ENCODE measurements at places on chromosomes 16 and 17. TPM values are rescaled to one million over a fixed set of nuclear protein-coding genes. Genes with fewer than 3 reads are reported as not detected.

GRCh38 chr17:59361386-59361785 lies 29.9 kb downstream of the YPEL2 start:
- no peak overlapping the region for H3K4me3 ChIP-seq
- peaks cover 53% of the 10 kb centered on the region for H3K4me1 ChIP-seq
- H3K36me3 ChIP-seq, result peaks cover 3% of the 10 kb centered on the region
- peak overlapping the region; percentile 33 for H3K27ac ChIP-seq
- no peak for DNase-seq

- H3K4me1 ChIP-seq, result peaks cover 79% of the 10 kb centered on the region
- H3K4me3 ChIP-seq, result no peak overlapping the region
- no peak for DNase-seq
- H3K27me3 ChIP-seq, result no peaks in the 10 kb centered on the region
Observed at GRCh38 chr17:2264067-2264860, 39.3 kb downstream of the SMG6 start.

DNA sequence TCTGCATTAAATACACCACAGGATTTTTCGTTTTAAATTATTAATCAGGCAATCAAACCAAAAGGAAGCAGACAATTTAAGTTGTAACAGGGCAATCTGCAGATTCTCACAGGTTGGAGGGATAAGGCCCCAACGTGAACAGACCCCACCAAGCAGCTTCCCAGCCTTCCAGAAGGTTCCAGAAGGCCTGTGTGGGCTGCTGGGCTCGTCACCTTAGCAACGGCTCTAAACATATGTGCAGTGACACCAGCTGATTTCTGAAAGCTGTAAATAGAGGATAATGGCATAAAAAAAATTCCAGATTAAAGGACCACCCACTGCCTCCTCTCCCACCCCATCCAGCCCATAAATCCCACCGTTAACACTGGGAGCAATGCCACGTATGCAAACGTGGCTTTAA lies 123.8 kb downstream of the ZNF778 start:
- peaks cover 4% of the 10 kb centered on the region for H3K36me3 ChIP-seq
- DNase-seq, result no peak
- peak overlapping the region; percentile 13 for H3K27ac ChIP-seq
- H3K4me3 ChIP-seq, result no peak overlapping the region

- peak overlapping the region; percentile 17 for H3K4me3 ChIP-seq
- H3K27me3 ChIP-seq, result no peaks in the 10 kb centered on the region
- H3K36me3 ChIP-seq, result peaks cover 6% of the 10 kb centered on the region
- peaks cover 19% of the 10 kb centered on the region for H3K4me1 ChIP-seq
Observed at GRCh38 chr17:82863941-82864712, 24.3 kb upstream of the ZNF750 start.

DNA sequence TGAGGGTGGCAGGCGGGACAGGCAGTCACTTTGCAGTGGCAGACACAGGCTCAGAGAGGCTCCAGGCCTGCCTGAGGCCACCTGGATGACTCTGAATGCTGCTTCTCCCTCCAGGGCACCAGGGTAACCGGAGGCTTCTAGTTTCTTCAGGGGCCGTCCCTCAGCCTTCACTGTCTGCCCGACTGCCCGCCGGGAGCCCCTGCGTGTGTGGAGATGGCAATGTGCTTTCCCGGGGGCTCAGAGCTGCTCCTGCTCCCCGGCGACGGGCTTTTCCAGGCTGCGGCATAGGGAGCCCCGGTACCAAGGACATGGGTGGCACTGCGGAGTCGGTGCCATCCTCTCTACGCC lies 51.5 kb downstream of the CBFA2T3 start:
- no peak overlapping the region for H3K27ac ChIP-seq
- peaks cover 14% of the 10 kb centered on the region for H3K4me1 ChIP-seq
- H3K36me3 ChIP-seq, result no peaks in the 10 kb centered on the region
- peaks cover 55% of the 10 kb centered on the region for H3K27me3 ChIP-seq
- no peak overlapping the region for H3K4me3 ChIP-seq

- H3K4me1 ChIP-seq, result no peaks in the 10 kb centered on the region
- H3K4me3 ChIP-seq, result no peak overlapping the region
- no peak for DNase-seq
- H3K27me3 ChIP-seq, result no peaks in the 10 kb centered on the region
- no peaks in the 10 kb centered on the region for H3K36me3 ChIP-seq
- H3K27ac ChIP-seq, result no peak overlapping the region
Observed at GRCh38 chr16:83674931-83675535, 132.7 kb upstream of the HSBP1 start.

DNA sequence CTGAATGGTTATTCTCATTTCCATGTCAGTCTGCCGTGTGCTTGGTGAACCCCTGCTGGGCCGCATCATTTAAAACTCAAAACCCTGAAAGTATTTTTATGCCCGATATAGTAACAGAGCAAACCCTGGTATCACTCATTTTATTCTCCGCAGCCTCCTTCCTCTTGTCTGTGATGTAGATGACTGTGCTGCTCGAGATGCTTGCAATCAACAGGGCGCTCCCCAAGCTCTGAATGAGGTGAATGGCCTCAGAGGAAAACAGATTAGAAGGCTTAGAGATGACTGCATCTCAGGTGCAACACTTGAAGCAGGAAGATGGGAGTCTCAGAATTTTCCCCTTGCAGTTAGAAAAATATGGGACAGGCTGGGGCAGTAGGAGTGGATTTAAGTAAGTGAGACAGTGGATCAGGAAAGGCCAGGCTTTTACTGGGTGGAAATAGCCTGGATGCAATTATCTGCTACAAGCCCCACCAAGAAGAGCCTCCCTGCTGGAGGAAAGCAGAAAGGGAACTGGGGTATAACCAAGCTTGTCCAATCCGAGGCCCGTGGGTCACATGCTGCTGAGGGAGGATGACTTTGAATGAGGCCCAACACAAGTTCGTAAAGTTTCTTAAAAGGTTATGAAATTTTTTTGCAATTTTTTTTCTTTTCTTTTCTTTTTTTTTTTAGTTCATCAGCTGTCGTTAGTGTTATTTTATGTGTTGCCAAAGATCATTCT lies 166.9 kb downstream of the CDH13 start:
- no peaks in the 10 kb centered on the region for H3K36me3 ChIP-seq
- no peaks in the 10 kb centered on the region for H3K4me1 ChIP-seq
- H3K4me3 ChIP-seq, result no peak overlapping the region
- no peak overlapping the region for H3K27ac ChIP-seq

The ATP5PD gene
- total RNA-seq, result 160 TPM

- H3K27ac ChIP-seq, result no peak overlapping the region
- H3K36me3 ChIP-seq, result no peaks in the 10 kb centered on the region
- no peaks in the 10 kb centered on the region for H3K27me3 ChIP-seq
Observed at GRCh38 chr16:26665166-26665939, 401.4 kb upstream of the C16orf82 start.

DNA sequence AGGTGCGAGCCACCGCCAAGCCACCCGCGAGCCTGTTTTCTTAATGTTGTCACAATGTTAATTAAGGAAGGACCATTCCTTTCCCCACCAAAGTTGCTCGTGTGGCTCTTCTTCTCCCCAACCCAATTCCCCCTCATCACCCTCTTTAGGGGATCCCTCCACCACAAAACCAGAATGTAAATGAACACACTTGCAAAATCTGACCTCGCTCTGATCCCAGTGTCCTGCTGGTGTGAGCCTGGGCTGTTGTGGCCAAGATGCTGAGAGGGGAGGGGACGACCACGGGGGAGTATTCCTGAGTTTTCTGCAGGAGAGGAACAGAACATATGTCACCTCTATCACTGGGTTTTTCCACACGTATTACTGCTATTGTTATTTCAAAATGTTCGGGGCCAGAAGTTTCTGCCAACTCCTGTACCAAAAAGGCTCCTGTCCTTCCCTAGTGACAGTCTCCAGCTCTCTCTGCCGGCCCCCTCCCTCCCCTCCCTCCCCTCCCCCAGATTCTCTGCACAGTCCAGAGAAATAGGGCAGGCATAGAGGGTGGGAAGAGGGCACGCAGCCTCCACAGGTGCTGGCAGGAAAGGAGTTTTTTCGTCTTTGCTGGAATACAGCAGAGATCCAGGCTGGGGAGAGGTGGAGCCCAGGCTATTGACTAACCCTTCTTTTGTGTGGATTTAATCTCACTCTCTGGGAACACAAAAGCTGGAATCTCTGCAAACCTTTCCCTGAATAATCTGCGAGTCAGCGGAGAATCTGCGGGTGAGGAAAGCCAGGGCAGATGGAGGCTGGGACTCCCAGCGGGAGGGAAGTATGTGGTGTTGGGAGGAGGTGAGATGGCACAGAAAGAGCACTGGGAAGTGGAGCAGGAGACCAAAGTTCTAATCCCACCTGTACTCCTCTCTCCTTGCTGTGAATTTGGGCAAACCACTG lies 4.5 kb upstream of the CA4 start:
- H3K27me3 ChIP-seq, result peaks cover 88% of the 10 kb centered on the region
- H3K4me3 ChIP-seq, result no peak overlapping the region
- H3K27ac ChIP-seq, result no peak overlapping the region
- H3K4me1 ChIP-seq, result peaks cover 23% of the 10 kb centered on the region
- H3K36me3 ChIP-seq, result no peaks in the 10 kb centered on the region
- no peak for DNase-seq

The MYH8 gene
- total RNA-seq, result not detected

DNA sequence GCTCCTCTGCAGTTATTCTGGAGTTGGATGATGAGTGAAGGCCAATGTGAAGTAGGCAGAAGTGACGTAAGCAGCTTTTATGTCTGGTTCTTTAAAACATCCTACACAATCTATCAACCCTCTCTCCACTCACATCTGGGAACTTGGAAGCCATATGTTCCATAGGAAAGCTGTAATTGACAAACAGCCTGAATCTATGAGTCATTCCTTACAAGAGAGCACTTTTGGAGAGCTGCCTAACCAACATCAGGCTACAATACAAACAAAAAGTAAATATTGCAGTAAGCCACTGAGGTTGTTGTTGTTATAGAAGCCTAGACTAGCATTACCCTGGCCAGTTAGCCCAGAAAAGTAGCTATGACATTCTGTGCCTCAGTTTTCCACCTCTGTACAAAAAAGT lies 5.9 kb downstream of the CCL7 start:
- peaks cover 10% of the 10 kb centered on the region for H3K27me3 ChIP-seq
- H3K4me1 ChIP-seq, result no peaks in the 10 kb centered on the region
- no peak overlapping the region for H3K4me3 ChIP-seq
- no peak overlapping the region for H3K27ac ChIP-seq

The WDR81 gene
- 41.4 TPM for total RNA-seq

The MT1E gene
- total RNA-seq, result 9.6 TPM

DNA sequence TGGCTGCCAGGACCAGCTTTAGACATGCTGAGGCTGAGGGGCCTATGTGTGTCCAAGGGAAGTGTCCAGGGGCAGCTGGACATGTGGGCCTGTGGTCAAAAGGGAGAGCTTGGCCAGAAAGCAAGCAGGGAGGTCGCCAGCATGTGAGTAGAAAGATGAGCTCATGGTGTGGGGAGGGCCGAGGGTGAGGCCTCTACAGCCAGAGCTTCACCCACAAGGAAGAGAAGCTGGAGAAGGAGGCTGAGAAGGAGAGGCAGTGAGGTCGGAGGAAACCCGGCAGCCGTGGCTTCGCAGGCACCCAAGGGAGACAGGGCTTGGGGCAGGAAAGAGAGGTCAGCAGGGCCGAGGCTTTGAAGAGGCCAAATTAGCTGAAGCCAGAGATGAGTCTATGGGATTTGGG lies 4.0 kb upstream of the HSD11B2 start:
- H3K36me3 ChIP-seq, result no peaks in the 10 kb centered on the region
- no peaks in the 10 kb centered on the region for H3K4me1 ChIP-seq
- H3K27ac ChIP-seq, result no peak overlapping the region
- no peak for DNase-seq
- no peak overlapping the region for H3K4me3 ChIP-seq
- peaks cover 21% of the 10 kb centered on the region for H3K27me3 ChIP-seq

DNA sequence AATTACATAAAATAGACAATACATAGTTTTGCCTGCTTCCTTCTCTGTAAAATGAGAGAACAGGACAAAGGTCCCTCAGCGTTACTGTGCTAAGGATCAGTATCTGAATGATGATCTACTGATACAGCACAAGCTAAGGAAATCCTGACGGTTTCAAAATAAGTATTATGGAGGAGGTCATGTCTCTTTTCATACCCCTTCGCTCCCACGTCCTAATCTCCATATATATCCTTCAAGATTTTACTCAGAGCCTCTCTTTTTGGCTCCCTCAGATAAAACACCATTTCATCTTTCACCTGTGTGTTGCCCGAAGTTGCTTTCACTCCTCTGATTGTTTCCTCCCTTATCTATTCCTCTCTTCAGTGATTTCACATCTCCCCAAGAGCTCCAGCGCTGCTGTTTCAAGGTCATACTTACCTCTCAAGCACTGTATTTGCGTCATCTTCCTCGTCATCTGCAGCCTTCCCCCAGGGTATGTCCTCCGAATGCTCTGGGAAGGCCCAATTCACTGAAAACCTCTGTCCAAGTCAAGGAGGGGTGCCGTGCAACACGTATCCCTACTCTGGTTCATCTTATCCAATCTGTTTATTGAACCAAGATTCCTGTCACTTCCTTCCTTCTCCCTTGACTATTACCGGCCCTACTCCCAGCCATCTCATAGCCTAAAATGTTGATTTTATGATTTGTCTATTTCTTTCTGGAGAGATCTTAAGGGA lies 1.2 kb upstream of the BLTP2 start:
- peaks cover 33% of the 10 kb centered on the region for H3K4me1 ChIP-seq
- peak overlapping the region; percentile 16 for H3K4me3 ChIP-seq
- peak; percentile 5 for DNase-seq
- H3K27ac ChIP-seq, result peak overlapping the region; percentile 75

GRCh38 chr17:17448076-17448475 lies 28.7 kb upstream of the MED9 start:
- no peak overlapping the region for H3K27ac ChIP-seq
- no peaks in the 10 kb centered on the region for H3K27me3 ChIP-seq
- H3K4me3 ChIP-seq, result no peak overlapping the region
- H3K4me1 ChIP-seq, result no peaks in the 10 kb centered on the region

The RFFL gene
- 63.4 TPM for total RNA-seq

The RMI2 gene
- total RNA-seq, result 5.1 TPM

The TMC8 gene
- total RNA-seq, result 307 TPM

The CENPV gene
- 12.7 TPM for total RNA-seq

GRCh38 chr17:57832314-57833178 lies 17.3 kb downstream of the MRPS23 start:
- DNase-seq, result no peak
- peaks cover 3% of the 10 kb centered on the region for H3K36me3 ChIP-seq
- H3K27me3 ChIP-seq, result peaks cover 2% of the 10 kb centered on the region
- no peak overlapping the region for H3K27ac ChIP-seq
- H3K4me3 ChIP-seq, result peak overlapping the region; percentile 68

DNA sequence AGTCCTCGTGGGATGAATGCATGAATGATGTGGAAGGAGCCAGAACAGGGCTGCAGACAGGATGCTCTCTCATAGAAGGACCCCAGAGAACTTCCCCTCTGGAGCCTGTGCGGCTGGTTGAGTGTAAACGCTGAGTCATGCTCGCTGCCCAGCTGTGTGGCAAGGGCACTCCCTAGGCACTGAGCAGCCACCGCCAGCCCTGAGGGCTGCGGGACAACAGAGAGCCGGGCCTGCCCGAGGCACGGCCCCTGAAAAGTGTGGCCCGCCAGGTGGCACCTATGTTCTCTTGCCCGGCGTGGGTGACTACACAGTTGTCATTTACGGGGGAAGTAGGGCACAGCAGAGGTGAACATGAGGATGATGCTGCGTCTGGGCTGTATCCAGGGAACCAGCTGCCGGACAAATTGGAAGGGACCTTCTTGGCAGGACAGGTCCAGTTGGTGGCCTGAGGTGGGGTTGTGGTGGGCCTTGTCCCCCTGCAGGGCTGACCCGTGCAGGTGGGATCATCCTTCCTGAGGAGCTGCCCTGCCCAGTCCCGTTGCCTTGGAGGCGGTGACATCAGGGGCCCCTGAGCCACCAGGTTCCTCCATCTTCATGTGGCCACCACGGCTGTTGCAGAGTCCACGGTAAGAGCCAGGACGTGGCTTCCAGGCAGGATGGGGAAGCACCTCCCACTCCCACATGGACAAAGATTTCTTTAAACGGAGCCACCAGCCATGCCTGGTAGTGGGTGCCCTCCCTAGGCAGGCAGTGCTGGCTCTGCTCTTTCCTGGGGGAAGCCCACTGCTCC lies 94.8 kb upstream of the CBX4 start:
- no peaks in the 10 kb centered on the region for H3K27me3 ChIP-seq
- DNase-seq, result no peak
- H3K4me1 ChIP-seq, result no peaks in the 10 kb centered on the region
- H3K4me3 ChIP-seq, result no peak overlapping the region
- no peak overlapping the region for H3K27ac ChIP-seq
